ENCODE measurements at places on chromosomes 5 and 9.

- no peak for DNase-seq
Measured at GRCh38 chr9:99833735-99834134, 12.1 kb downstream of the NR4A3 start.

DNA sequence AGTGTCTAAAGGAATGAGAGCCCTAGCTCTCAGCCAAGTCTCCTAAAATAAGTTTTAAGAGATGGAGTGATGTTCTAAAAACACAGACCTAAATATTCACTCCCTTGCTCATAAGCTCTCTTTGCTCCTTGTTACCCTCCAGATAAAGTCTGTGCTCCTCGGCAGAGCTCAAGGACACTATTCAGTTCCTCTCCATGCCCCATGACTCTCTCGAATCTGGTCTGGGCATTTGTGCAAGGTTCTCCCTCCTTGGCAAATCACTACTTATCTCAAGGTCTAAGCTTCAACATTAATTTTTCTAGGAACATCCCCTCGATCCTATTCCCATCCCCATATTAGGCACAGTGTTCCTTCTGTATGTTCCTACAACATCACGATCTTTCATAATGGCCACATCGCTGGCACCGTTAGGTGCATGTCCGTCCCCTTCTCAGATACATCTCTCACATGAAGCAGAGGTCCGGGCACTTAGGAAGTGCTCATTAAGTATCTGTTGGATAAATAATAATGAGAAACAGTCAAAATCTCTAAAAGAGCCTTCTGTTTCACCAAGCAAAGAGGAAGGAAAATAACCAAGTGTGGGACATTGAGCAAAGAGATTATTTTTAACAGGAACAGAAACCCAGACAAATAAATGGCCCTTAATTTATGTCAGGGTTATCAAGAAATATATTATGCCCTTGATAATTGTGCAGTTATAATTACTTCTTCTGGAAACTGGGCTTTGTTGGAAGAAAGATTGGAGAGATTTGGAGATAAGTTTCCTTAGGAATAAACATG, 85.9 kb upstream of the HTR4 start:
- no peak for DNase-seq

GRCh38 chr5:149680810-149681221, 49.3 kb upstream of the PPARGC1B start:
- no peak for DNase-seq

DNA sequence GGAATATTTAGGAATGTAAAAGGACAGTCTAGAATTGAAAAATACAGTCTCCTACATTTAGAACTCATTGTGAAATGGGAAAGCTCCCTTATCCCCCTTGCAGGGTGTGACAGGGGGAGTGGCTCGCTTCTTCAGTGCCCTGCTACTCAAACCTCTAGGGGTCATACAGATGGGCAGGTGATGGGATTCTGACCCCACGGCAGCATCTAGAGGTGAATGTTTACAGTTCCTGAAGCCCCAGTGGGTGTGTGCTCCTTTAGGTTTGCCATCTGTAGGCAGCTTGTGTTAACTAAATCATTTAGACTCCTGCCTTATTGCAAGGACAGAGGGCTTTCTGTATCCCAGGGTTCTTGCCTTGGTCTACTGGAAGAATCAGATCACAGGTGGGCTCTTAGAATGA, 271.0 kb upstream of the MPDZ start:
- no peak for DNase-seq

- DNase-seq, result no peak
Measured at GRCh38 chr5:37075399-37075950, 173.7 kb downstream of the CPLANE1 start.

DNA sequence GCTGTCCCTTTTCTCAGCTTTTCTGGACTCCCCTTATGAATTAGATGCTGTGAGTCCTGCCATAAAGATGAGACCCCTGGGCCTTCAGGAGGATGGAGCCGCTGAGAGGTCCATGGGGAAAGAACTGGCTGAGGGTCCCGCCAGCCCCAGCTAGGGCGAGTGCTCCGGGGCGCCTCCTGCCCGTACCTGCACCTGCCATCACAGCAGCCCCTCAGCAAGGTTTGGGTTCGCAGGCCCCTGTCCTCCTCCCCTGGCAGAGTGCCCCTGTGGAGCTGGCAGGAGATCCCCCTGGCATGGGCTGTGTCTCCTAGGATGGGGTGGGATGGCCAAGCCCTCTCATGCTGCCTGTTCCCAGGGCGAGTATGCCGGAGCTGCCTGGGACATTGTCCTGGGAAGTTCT, 64.2 kb downstream of the COL5A1 start:
- no peak for DNase-seq

GRCh38 chr9:80127920-80128319, 556.2 kb downstream of the TLE4 start:
- no peak for DNase-seq

- no peak for DNase-seq
Measured at GRCh38 chr5:170590566-170590965, 86.7 kb downstream of the KCNIP1 start.

- DNase-seq, result no peak
Measured at GRCh38 chr9:68927165-68927564, 86.7 kb downstream of the PRKACG start.

All from stimulated activated CD8-positive, alpha-beta memory T cell treated with anti-CD3 and anti-CD28 coated beads, Interleukin-15, amount 100 ng/mL, for 1 hour (primary cell).